Activated naive CD8-positive, alpha-beta T cell treated with anti-CD3 and anti-CD28 coated beads, Interleukin-2, amount 50 U/mL, for 24 hours (primary cell): ENCODE measurements at places on chromosomes 2 and 18.

GRCh38 chr2:228853151-228853550 lies 417.9 kb downstream of the PID1 start:
- no peak for DNase-seq

- no peak for DNase-seq
Observed at GRCh38 chr2:195636890-195637289, 20.1 kb upstream of the SLC39A10 start.

DNA sequence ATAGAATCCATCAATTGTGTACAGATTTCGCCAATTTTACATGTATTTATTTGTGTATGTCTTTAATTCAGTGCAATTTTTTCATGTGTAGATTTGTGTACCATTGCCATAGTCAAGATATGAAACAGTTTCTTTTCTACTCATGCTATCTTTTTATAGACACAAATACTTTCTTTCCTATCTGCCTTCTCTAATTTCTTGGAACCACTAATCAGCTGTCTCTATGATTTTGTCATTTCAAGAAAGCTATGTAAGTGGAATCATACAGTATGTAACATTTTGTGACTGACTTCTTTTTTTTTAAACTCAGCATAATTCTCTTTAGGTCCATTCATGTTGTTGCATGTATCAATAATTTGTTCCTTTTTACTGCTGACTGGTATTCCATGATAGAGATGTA lies 33.3 kb downstream of the KIAA1328 start:
- no peak for DNase-seq

GRCh38 chr2:24454294-24454693 lies 36.8 kb upstream of the NCOA1 start:
- no peak for DNase-seq
